Esophagus squamous epithelium (tissue), 5 donors: ENCODE measurements at places on chromosomes 7 and 10. TPM values are rescaled to one million over a fixed set of nuclear protein-coding genes. Genes with fewer than 3 reads are reported as not detected.

Gene TRPV5
- total RNA-seq = not detected

Gene IL2RA
- 0.70 TPM for total RNA-seq

Gene PIK3CG
- 6.1 TPM for total RNA-seq

Gene GIMAP8
- 12.2 TPM for total RNA-seq

Gene MMD2
- total RNA-seq = not detected

Gene NAT16
- total RNA-seq = not detected

Gene FAM20C
- total RNA-seq = 16.0 TPM

Gene CARD11
- 1.1 TPM for total RNA-seq

- H3K4me3 ChIP-seq = no peak overlapping the region
- H3K27me3 ChIP-seq = no peaks in the 10 kb centered on the region
- no peak for DNase-seq
These were observed 146.8 kb downstream of the ADCY1 start for GRCh38 chr7:45720989-45721388.

GRCh38 chr7:148807436-148807835 lies 76.7 kb downstream of the EZH2 start:
- no peak for DNase-seq
- peaks cover 70% of the 10 kb centered on the region for H3K36me3 ChIP-seq
- H3K27ac ChIP-seq = no peak overlapping the region
- no peaks in the 10 kb centered on the region for H3K27me3 ChIP-seq
- H3K4me1 ChIP-seq = no peaks in the 10 kb centered on the region
- H3K4me3 ChIP-seq = no peak overlapping the region

GRCh38 chr10:17961551-17962422 lies 10.1 kb downstream of the SLC39A12 start:
- no peak overlapping the region for H3K4me3 ChIP-seq
- no peaks in the 10 kb centered on the region for H3K27me3 ChIP-seq
- no peaks in the 10 kb centered on the region for H3K4me1 ChIP-seq
- DNase-seq = no peak

DNA sequence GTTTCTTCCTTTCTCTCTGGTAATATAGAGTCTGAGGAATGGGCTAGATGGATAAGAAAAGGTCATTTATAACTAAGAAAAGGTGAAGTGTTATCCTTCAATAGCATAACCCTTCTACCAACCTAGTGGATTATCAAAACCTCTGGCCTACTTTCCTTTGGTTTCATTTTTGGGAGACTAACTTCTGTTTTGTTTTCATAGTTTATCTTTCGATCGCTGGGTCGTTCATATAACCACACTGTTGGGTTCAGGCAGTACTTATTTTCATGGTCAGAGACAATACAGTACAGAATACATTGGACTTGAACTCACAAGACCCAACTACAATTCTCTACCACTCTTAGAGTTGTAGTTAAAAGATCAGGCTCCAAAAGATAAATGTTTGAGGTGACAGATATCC lies 86.5 kb downstream of the UBE2H start:
- H3K36me3 ChIP-seq = no peaks in the 10 kb centered on the region
- no peaks in the 10 kb centered on the region for H3K27me3 ChIP-seq
- peaks cover 23% of the 10 kb centered on the region for H3K4me1 ChIP-seq
- H3K27ac ChIP-seq = peak overlapping the region; percentile 63
- DNase-seq = no peak
- H3K4me3 ChIP-seq = no peak overlapping the region

DNA sequence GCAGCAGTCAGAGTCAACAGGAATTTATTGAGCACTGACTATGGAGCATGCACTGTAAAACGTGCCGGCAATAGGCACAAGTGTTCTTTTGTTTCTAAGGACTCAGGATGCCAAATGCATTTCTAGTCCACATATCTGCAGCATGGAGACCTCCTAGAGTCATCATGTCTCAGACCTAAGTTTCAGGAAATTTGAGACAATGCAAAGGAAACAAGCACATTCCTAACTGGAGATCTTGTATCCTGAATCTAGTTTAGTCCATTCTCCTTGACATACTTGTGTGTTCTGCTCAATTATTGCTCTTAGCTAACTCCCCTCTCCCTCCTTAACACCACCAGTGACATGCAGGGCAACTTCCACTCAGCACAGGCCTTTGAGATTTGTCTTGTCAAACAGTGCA lies 173.2 kb downstream of the ZNF438 start:
- no peak for DNase-seq
- no peak overlapping the region for H3K4me3 ChIP-seq
- H3K36me3 ChIP-seq = no peaks in the 10 kb centered on the region
- H3K27ac ChIP-seq = peak overlapping the region; percentile 54
- no peaks in the 10 kb centered on the region for H3K4me1 ChIP-seq
- no peaks in the 10 kb centered on the region for H3K27me3 ChIP-seq

DNA sequence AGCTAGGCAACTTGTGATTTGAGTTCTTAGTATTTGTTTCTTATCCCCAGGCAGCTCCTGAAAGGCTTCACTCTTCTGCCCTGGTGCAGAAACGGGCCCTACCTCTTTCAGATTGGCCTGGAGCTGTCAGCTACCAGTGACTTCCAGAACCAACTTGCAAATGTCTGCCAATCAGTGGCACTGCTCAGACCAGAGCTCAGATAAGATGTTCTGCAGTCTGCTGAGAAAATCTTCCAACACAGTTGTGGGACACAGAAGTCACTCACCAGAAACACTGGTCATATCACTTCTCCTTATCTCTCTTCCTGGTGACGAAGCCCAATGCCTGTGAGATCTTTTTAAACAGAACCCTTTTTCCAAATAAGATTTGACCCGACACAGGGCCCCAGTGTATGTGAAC lies 81.9 kb upstream of the DUSP5 start:
- H3K27ac ChIP-seq = no peak overlapping the region
- DNase-seq = no peak
- H3K4me1 ChIP-seq = peaks cover 9% of the 10 kb centered on the region
- no peaks in the 10 kb centered on the region for H3K36me3 ChIP-seq
- H3K4me3 ChIP-seq = no peak overlapping the region

DNA sequence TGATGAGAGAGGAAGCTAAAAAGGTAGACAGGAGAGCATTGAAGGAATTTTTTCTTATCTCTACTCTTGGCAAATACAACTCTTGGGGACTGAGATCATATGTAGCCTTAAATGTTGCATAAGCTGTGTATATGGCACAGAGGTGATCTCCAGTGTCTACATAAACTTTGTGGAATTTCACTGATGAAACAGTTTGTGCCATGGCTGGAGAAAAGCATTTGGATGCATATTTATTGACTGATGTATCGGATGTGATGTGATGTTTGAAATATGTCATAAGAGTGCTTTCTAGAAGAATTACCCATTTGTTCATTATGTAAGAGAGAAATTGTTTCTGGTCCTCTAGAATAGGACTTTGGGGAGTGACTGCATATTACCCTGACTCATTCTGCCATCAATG lies 244.9 kb upstream of the LRRTM3 start:
- H3K4me3 ChIP-seq = no peak overlapping the region
- H3K4me1 ChIP-seq = no peaks in the 10 kb centered on the region
- H3K36me3 ChIP-seq = no peaks in the 10 kb centered on the region
- H3K27me3 ChIP-seq = no peaks in the 10 kb centered on the region

DNA sequence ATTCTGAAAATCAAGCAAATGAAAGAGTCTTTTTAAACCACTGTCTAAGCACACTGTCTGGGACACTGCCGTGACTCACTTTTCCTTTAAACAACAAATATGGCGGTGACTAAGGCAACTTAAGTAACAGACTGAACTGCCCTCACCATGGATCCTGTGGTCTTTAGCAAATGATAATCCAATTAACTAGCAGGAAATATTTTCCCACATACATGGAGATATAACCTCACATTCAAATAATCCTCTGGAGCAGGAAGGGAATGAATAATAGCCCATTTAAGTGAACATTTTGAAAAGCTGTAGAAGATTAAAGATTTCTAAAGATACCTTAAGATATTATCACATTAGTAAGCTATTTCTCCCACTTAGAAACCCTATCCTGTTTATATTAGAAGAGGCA lies 40.3 kb upstream of the LRRC17 start:
- H3K27me3 ChIP-seq = no peaks in the 10 kb centered on the region
- no peak overlapping the region for H3K27ac ChIP-seq
- DNase-seq = no peak
- H3K4me1 ChIP-seq = no peaks in the 10 kb centered on the region

DNA sequence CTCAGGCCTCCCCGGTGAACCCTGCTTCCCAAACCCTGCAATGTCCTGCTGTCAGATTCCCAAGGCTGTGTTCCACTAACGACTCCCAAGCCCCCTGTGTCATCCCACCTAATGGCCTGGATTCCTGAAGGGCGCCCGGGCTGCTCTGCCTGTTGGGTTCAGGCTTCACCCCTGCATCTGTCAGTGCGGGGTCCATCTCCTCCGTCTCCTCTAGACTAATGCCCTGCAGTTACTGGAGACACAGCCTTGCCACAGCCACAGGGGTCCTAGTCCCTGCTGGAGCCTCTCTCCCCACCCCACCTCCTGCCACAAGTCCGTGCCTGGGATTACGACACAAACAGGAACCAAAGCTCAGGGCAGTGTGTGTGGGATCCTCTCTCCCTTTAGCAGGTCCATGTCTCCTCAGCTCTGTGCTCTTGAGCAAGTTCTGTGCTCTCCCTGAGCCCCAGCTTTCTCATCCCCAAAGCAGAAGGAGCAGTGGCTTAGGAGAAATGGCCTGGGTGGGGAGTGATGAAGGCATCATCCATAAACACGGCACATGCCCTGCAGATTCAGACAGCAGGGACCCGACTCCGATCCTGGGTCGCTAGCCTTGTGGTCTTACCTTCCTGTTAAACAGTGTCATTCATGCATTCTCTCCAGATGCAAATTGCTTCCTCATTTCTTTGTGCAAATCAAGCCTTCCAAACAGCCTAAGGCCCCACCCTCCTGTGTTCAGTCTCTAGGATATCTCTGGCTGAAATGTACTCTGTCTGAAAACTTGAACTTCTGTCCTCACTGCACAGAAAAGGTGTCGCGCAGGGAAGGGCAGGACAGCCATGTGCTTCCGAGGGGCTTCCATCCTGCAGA lies 8.2 kb upstream of the RBP3 start:
- no peak overlapping the region for H3K27ac ChIP-seq
- no peaks in the 10 kb centered on the region for H3K36me3 ChIP-seq
- H3K4me3 ChIP-seq = no peak overlapping the region
- no peak for DNase-seq

DNA sequence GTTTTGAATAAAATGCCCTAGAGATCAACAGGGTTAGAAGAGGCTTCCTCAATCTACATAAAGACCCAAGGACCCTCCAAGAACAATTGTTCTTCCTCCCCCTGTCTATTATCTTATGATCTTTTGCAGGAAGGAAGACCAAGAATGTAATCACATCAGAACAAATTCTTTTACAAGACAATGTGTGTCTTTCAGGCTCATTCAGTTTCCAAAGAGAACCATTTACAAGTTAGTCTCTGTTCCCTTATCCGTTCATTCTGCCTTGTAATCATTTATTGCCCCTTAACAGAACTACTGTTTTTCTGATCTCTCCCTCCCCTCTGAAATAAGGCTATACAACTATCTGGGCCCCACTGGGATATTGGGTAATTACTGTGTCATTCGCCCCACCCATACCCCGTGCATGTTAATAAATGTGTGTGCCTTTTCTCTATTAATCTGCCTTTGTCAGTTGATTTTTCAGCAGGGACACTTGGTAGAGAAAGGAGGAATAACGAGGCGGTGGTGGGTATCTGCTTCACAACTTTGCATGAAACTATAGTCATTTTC lies 5.7 kb upstream of the MKRN1 start:
- H3K4me3 ChIP-seq = no peak overlapping the region
- H3K4me1 ChIP-seq = no peaks in the 10 kb centered on the region
- no peak for DNase-seq
- no peaks in the 10 kb centered on the region for H3K27me3 ChIP-seq

GRCh38 chr7:120160166-120160565 lies 112.8 kb upstream of the KCND2 start:
- no peak overlapping the region for H3K27ac ChIP-seq
- no peaks in the 10 kb centered on the region for H3K4me1 ChIP-seq
- H3K27me3 ChIP-seq = no peaks in the 10 kb centered on the region
- no peaks in the 10 kb centered on the region for H3K36me3 ChIP-seq
- H3K4me3 ChIP-seq = no peak overlapping the region

- H3K4me3 ChIP-seq = no peak overlapping the region
- no peak overlapping the region for H3K27ac ChIP-seq
- DNase-seq = no peak
- H3K27me3 ChIP-seq = no peaks in the 10 kb centered on the region
- no peaks in the 10 kb centered on the region for H3K4me1 ChIP-seq
These were observed 155.0 kb downstream of the RNF216 start for GRCh38 chr7:5626498-5626897.

GRCh38 chr10:2885288-2886278 lies 181.8 kb upstream of the PFKP start:
- no peaks in the 10 kb centered on the region for H3K4me1 ChIP-seq
- H3K4me3 ChIP-seq = no peak overlapping the region

GRCh38 chr7:155426543-155427410 lies 31.2 kb upstream of the EN2 start:
- H3K36me3 ChIP-seq = no peaks in the 10 kb centered on the region
- H3K4me3 ChIP-seq = no peak overlapping the region
- no peaks in the 10 kb centered on the region for H3K4me1 ChIP-seq

DNA sequence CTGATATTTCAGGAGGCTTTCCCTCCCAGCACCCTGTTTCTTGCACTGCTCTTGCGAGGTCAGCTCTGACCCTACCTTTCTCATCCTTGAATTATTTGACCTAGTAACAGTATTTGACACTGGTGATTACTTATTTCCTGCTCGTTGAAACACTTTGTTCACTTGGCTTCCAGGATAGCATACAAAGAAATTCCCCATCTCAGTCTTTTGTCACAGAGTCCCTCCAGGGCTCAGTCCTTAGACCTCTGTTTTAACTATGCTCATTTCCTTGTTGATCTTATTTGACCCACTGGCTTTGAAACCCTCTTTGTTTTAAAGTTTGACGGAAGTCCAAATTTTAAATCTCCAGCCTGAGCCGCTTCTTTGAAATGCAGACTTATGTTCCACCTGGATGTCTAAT lies 29.9 kb downstream of the BMPR1A start:
- peaks cover 38% of the 10 kb centered on the region for H3K4me1 ChIP-seq
- H3K27ac ChIP-seq = peak overlapping the region; percentile 42
- DNase-seq = no peak
- no peaks in the 10 kb centered on the region for H3K27me3 ChIP-seq
- H3K36me3 ChIP-seq = no peaks in the 10 kb centered on the region

GRCh38 chr10:83678850-83679249 lies 460.5 kb upstream of the GHITM start:
- H3K4me3 ChIP-seq = no peak overlapping the region
- no peak overlapping the region for H3K27ac ChIP-seq
- H3K4me1 ChIP-seq = no peaks in the 10 kb centered on the region
- H3K36me3 ChIP-seq = no peaks in the 10 kb centered on the region
- DNase-seq = no peak

- DNase-seq = no peak
- H3K27ac ChIP-seq = no peak overlapping the region
- no peaks in the 10 kb centered on the region for H3K36me3 ChIP-seq
- H3K4me3 ChIP-seq = no peak overlapping the region
- H3K4me1 ChIP-seq = no peaks in the 10 kb centered on the region
These were observed 176.9 kb downstream of the SEMA3A start for GRCh38 chr7:84017651-84018050.

GRCh38 chr7:37757563-37757962 lies 74.0 kb downstream of the GPR141 start:
- no peaks in the 10 kb centered on the region for H3K36me3 ChIP-seq
- no peak for DNase-seq
- H3K27me3 ChIP-seq = no peaks in the 10 kb centered on the region
